Heart left ventricle (tissue), 16 donors: ENCODE measurements at places on chromosomes 12 and 14.

- DNase-seq, result no peak
Observed at GRCh38 chr14:99272632-99272898, 568 bp upstream of the BCL11B start.

DNA sequence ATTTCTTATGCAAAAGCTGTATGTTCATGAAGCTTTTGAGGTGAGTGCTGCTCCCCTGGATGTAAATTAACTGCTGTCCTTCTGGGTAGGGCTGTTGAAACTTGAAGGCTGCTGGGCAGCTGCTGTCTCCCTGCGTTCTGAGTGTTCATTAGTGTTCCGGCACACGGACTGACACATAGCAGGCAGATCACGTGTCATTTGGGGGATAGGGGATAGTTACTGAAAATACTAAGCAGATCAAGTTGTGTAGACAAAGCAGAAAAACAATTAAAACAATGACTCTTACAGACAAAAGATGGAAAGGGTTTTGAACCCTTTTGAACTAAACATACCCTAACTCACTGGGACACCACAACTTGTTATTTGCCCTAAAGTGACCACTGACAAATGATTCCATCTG lies 82.5 kb downstream of the PRICKLE1 start:
- DNase-seq, result no peak

DNA sequence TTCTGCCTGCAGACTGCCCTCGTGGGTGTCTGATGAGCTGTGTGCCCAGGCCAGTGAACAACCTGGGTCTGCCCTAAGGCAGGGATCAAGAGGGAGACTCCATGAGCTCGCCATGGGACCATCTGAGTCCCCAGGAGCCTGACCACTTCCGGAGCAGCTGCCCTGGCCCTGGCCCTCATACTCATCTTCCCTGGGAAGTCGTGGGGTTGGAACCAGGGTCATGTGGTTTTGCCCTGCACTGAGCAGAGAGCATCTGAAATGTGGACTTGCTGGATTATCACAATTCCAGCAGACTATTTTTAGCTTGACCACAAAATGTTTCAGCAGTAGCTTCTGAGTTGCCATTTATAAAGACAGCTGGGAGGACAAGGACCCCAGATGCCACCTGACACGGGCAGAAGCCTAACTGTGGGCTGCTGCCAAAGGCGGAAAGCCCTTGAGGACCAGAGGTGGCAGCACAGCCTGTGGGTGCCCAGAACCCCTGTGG lies 6.7 kb downstream of the BTBD6 start:
- DNase-seq, result no peak

DNA sequence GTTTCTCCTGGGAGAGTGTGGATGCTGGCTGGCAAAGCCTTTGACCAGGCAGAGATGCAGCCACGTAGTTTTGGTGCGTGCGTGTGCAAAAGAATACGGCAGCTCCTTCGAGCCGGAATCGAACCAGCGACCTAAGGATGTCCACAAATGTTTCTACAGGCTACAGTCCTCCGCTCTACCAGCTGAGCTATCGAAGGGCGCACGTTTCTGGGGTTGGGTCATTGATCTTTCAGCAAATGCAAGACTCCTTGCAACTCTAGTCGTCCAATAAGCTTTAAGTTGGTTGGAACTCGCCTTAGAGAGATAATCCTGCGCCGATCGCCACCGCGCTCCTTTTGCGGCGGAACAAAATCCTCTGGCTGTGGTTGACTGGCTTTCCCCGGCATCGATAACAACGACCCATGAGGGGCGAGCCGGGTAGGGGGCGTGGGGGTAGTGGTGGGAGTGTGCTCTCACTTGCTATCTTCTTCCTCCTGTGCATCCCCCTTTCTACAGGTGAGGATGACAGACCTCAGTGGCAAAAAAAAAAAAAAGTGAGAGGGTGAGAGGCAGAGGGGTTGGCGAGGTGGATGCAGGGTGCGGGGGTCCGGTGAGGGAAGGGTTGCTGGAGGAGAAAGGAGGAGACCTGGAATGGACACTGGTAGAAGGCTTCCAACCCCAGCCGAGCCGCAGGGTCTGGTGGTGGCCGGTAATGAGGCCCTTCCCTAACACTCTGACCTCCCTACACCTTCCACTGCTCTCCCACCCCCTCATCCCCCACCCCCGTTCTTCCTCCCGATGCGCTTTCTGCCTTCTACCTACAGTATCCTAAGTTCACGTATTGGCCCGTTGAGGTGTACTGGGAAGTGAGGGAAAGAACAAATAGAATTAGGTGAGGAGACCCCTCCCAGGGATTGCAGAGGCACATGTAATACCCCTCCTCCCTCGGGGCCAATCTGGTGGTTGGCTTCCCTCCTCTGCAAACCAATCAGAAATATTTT lies 11.8 kb upstream of the OR6S1 start:
- no peak for DNase-seq

- no peak for DNase-seq
Observed at GRCh38 chr12:32435921-32436705, 36.8 kb downstream of the FGD4 start.

DNA sequence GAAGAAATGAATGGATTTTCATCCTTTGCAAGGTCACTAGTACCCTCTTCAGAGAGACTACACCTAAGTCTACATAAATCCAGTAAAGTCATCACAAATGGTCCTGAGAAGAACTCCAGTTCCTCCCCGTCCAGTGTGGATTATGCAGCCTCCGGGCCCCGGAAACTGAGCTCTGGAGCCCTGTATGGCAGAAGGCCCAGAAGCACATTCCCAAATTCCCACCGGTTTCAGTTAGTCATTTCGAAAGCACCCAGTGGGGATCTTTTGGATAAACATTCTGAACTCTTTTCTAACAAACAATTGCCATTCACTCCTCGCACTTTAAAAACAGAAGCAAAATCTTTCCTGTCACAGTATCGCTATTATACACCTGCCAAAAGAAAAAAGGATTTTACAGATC lies 40.8 kb downstream of the SPATA7 start:
- DNase-seq, result no peak

DNA sequence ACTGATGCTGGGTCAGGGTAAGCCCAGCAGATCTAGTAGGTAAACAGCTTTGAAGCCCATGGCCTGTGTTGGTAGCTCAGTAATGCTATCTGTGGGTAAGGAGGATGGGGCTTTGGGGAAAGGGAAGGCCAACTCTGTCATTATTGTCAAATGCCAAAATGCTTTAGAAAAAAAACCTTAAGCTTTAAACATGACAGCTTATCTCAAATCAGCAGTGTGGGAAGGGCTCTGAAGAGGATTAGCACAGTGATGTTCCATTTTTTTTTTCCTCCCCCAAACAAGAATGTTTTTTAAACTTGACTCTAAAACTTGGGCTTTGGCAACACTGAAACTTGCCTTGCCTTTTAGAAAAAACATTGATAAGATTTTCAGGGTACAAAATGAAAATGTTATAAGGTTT lies 11.7 kb downstream of the DAAM1 start:
- DNase-seq, result no peak

DNA sequence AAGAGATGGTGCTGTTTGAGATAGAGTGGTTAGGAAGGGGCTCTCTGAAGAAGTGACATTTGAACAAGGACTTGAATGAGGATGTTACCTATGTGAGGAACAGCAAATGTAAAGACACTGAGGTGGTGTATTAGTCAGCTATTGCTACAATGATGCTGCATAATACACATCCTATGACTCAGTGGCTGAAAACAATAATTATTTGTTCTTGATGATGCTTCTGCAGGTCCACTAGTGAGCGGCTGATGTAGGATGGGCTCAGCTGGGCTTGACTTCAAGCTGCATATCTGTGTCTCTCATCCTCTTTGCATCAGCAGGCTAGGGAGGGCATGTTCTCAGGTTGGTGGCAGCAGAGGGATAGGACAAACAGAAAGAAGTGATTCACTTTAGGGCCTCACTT lies 21.4 kb upstream of the CLMN start:
- DNase-seq, result no peak

GRCh38 chr14:54278665-54279295 lies 118.0 kb upstream of the CDKN3 start:
- DNase-seq, result no peak

GRCh38 chr14:74934476-74935359 lies 11.7 kb upstream of the RPS6KL1 start:
- DNase-seq, result peak; percentile 82

DNA sequence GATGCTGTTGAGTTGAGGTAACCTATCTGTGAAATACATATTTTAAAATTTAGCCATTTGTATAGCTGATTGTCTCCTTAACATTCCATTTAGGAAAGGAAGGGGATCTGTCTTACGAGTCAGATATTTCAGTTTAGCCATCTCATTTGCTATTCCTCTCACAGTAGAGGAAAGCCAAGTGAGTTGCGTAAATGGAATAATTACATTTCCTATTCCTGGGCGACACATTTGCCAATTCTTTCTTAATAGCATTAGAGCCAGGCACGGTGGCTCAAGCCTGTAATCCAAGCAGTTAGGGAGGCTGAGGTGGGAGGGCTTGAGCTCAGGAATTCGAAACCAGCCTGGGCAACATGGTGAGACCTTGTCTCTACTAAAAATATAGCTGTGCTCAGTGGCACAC lies 116.3 kb downstream of the TMX1 start:
- DNase-seq, result no peak

- DNase-seq, result no peak
Observed at GRCh38 chr12:109968032-109968420, 28.1 kb downstream of the GIT2 start.

GRCh38 chr12:2341871-2342270 lies 289.1 kb downstream of the CACNA1C start:
- no peak for DNase-seq
